Muscle of back (tissue), 13 donors: ENCODE measurements at places on chromosomes 2 and 18.

GRCh38 chr2:173991856-173992588, 26.8 kb upstream of the SP3 start:
- no peak for DNase-seq

DNA sequence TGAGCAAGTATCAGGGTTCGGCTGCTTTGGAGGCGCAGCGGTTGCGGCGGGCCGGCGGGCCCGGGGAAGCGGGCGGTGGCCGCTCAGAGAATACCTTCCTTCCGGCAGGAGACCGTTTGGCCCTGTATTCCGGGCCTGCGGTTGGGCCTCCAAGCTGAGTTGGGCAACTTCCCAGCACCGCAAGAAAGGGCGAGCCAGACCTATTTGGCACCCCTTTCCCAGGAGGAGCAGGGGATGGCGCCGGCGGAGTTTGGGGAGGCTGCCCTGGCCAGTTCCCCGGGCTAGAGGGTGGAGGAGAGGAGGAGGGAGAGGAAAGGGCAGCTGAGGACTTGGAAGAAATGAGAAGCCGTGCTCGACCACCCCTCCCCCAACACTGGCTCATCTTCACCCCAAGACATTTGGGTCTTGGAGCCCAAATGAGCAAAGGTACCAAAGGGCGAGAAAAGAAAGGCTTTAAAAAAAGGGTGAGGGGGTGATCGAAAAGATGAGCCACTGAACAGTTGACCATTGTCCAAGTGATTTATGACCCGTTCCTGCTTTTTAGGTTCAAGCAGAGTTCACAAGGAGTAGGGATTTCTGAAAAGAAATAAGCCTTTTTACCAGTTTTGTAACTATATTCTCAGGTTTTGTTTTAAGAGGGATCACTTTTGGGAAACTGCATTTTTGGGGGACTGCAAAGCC, 8.4 kb downstream of the HOXD3 start:
- DNase-seq = peak; percentile 42

GRCh38 chr2:202035089-202035940, 1.7 kb downstream of the FZD7 start:
- DNase-seq = peak; percentile 79

- no peak for DNase-seq
Measured at GRCh38 chr18:57469884-57470283, 34.7 kb downstream of the ONECUT2 start.

GRCh38 chr18:47601581-47602272, 328.7 kb downstream of the SMAD2 start:
- DNase-seq = no peak

- DNase-seq = no peak
Measured at GRCh38 chr2:158967114-158967730, 1.2 kb upstream of the TANC1 start.

- DNase-seq = no peak
Measured at GRCh38 chr2:81389203-81389602, 1084.7 kb upstream of the LRRTM1 start.

DNA sequence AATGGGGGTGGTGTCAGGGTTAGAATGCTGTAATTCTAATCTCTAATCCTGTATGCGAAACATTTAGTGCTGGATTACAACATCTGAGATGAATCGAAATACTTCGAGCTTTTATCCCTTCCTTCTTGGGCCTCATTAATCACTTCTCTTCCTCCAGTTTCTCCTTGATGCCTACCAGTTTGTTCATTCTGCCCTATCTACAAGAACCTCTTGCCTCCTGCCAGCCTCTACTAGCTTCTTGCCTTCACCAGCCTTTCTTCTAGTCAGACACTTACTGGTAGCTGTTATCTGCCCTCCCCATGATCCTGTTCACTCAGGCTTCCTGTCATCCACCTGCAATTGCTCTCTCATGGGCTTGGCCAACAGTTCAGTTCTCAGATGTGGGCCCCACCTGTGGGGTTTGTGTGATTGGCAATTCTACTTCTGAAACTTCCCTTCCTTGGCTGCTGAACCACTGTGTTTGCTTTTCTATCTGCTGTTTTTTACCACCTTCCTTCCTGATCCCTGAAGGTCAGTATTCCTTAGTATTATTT, 15.4 kb upstream of the FARP2 start:
- DNase-seq = no peak

- peak; percentile 37 for DNase-seq
Measured at GRCh38 chr2:105294844-105295481, 34.6 kb downstream of the TGFBRAP1 start.

GRCh38 chr2:154603682-154604081, 94.8 kb upstream of the KCNJ3 start:
- no peak for DNase-seq

DNA sequence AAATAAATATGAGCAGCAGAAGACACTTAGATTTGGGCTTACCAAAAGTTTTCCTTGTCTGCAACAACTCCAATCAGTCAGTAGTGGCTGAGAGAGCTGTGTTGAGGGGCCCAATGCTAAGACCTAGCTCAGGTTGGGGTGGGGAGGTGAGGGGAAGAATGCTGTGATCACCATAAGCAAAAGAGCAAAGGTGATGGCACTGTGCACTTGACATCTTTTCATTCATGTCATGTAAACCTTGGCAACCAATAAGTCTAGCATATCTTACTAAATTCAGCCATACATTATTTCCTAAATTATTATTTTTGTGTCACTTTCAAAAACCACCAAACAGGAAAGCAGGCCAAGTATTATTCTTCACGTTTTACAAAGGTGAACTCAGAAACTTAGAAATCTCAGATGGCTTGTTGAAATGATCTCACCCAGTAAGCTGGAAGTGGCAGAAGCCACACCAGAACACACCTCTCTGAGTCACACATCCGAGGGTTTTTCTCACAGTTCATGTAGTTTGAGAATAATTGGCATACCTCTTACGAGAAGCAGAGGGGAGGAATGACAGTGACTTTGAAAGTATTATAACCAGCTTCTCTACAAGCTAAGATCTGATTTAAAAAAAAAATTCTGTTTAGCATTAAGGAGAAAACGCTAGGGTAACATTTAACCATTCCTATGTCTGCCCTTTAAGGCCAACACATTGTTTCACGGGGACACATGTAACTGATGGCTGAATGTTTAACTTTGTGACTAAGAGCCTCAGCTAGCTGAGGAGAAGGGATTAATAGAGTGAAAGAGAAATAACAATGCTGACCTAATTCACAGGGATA, 43.3 kb upstream of the SETBP1 start:
- no peak for DNase-seq

GRCh38 chr18:4351005-4351404, 104.1 kb downstream of the DLGAP1 start:
- DNase-seq = no peak

GRCh38 chr2:234753701-234754100, 198.1 kb upstream of the SH3BP4 start:
- DNase-seq = no peak

- DNase-seq = peak; percentile 7
Measured at GRCh38 chr2:138596403-138596802, 94.8 kb downstream of the SPOPL start.

GRCh38 chr2:10668402-10669012, 21.3 kb downstream of the NOL10 start:
- peak; percentile 58 for DNase-seq

GRCh38 chr18:80105369-80106167, 3.5 kb upstream of the ADNP2 start:
- no peak for DNase-seq

DNA sequence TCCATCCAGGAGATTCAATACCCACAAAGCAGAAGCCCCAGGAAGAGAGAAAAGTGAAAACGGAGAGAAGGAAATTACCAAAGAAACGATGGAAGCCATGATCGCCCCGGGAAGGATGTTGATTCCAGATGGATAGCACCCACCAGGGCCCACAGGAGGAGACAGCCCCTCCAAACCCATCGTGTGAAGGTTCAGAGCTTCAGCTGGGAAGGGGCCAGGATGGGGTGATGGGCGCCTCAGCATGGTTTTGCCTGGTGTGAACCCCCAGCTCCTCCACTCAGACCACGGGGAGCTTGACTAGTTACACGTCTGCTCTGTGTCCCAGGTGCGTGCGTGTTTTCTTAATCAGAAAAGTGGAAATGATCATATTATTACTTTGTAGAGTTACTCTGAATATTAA, 264.5 kb downstream of the EIPR1 start:
- no peak for DNase-seq

GRCh38 chr18:22734791-22735627, 198.1 kb upstream of the RBBP8 start:
- peak; percentile 72 for DNase-seq

- no peak for DNase-seq
Measured at GRCh38 chr2:160701822-160702221, 208.2 kb upstream of the RBMS1 start.

- no peak for DNase-seq
Measured at GRCh38 chr2:49080681-49081080, 73.6 kb downstream of the FSHR start.

DNA sequence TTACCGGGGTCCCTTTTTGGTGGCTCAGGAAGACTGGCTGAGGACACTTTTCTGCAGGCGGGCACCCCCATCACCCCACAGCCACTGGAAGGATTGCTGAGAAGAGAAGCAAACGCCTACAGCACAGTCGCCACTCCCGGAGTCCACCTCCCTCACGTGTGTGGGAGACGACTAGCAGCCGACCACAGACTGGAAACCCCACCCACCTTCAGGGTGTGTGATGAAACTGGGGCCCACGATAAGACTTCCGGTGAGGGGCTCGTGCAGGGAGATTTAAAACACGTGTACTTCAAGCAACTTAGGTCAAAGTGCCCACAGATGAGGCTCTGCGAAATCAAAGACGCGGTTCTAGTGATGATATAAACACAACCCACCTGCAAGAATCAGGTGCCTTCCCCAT, 26.3 kb downstream of the MBP start:
- no peak for DNase-seq

DNA sequence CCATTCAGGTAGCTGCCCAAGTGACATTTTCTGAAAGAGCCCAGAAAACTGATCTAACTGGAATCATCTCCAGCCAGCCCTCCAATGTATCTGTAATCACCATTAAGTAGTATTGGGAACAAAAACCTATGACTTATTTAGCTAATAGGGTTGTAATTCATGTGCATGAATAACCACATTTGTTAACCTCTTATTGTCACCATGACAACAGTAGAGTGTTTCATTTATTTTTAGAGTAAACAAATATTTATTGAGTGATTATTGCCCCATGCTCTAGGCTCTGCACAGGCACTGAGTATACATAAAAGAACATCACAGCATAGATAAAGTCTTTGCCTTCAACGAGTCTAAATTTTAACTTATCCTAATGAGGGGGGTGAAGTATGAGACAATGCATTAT, 265.4 kb upstream of the UBE2E3 start:
- DNase-seq = no peak

DNA sequence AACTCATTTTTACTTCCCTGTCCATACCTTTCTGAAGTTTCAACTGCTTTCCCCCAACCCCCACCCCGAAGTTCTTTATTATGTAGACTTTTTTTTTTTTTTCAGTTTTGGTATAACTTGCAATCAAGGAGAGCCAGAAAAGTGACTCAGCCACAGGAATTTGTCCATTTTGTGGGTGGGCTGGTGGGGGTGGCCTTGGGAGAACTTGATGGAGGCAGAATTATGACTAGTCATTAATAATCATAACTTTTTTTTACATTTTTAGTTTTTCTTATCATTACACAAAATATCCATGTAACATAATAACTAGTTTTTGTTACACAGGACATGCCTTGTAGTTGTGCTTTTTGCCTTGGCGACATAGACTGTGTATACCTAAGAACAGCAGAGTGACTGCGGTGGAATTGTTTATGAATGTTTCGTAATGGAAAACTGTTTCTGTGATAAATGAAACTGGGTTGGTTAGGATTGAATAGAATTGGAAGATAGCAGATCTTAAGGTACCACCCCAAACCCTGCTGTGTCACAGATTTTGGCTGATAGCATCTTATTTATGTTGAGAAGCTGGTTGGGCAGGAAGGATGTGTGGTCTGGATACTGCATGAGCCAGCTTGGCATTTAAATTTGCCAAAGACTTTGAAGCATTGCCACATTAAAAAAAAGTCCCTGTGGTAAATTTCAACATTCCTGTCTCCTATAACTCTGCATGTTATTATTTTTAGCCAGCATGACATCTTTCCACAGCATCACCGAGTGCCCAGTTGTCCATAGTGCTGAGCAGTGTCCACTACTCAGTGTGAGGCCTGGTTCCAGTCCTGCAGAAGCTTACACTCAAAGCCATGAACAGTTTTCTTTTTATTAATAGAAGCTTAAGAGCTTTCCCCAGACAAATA, 30.7 kb downstream of the LYPD6B start:
- DNase-seq = peak; percentile 66

DNA sequence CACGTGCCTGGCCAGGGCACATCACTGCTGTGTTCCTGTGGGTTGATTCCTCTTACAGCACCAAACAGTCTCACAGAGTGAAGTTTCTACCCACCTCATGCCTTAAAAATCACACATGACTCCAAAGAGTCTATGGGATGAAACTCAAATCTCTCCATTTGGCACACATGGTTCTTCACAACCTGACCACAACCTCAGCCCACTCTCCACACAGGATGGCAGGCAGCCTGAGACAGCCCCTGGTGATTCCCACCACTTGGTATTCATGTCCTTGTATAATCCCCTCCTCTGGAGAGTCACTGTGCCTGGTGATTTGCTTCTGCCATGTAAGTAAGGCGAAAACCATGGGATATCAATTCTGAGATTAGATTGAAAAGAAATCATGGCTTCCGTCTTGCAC, 46.2 kb downstream of the LBH start:
- no peak for DNase-seq

DNA sequence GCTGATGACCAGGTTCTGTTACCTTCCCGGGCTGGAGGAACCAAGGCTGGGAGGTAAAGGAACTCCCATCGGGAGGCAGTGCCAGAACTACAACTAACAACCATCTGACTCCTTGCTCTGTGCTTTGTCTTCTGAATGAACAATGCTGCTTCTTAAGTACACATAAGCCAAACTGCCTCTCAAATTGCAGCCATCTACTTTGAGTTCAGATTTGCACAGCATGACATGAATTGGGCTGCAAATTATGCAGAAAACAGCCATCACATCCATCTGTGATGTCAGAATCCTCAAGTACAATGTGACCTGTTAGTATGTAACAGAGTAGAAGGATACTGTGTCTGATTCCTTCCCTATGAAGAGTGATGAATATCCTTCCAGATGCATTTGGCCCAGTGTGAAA, 290.6 kb downstream of the ZNF521 start:
- no peak for DNase-seq

- DNase-seq = no peak
Measured at GRCh38 chr2:240503375-240503774, 54.4 kb downstream of the ANKMY1 start.

DNA sequence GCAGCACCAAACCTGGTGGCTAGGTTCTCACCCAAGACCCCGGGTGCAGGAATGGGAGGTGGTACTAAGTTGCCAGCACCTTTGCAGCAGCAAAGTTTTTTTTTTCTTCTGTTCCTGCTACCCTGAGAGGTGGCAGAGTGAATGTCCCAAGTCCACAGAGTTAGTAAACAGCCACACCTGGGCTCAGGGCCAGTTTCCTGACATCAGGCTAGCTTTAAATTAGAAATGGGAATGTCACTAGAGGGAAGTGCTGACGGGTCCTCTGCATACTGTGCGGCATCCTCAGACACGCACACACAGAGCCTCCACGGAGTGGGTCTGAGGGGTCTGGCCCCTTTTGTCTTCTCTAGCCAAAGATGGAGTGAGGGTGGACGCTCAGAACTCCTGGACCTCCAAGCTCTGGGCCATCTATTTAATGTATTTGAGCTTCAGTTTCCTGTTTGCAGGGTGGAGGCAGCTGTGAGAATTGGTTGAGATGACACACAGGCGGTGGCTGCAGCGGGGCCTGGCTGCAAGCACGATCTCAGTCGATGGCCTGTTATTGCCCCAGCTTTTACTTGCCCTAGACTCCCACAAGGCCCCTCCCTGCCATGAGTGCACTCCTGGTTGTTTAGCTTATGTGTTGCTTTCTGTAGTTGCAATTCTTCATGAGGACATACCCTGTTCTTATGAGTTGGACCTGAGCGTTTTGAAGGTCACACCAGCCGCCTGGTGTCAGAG, 751.4 kb upstream of the HS6ST1 start:
- DNase-seq = no peak
